ENCODE measurements at places on chromosomes 1 and 21.

DNA sequence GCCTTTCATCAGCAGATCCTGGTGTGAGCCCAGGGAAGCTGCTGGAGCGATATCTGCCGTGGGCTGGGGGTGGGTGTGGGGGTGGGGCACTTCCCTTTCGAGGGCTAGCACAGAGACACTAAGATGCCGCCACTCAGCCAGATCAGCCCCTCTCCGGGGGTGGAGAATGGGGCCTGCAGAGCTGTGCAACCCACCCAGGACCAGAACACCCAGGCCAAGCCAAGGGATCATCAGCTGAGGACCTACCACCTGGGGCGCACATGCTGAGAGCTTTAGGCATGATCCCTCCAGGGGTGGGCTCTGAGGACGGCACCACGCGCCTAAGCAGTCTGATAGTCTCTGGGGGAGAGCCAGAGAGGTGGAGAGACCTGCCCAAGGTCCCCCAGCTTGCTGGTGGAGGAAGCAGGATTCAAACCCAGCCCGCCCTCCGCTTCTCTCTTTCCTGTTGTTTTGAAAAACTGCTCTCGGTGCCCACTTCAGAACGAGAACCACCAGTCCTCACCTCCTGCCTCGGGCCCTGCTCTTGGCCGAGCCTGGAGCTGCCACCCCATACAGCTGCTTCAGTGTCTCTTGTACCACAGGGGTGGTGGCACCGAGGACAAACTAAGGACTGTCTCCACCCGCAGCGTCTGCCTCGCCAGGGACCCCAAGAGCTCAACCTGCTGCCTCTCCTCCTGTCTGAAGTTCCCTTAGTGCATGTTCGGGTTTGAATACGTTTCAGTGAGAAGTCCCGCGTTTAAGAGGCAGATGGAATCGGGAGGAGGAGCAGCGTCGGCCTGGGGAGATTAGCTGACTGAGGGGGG is 39.7 kb upstream of the RUNX3 start:
- DNase-seq = no peak

- no peak for DNase-seq
These were observed 11.0 kb upstream of the RHBG start for GRCh38 chr1:156357977-156358376.

GRCh38 chr1:7341145-7341905 is 429.8 kb upstream of the VAMP3 start:
- DNase-seq = peak; percentile 32

GRCh38 chr21:38671773-38672172 is 134.0 kb upstream of the ETS2 start:
- peak; percentile 32 for DNase-seq

DNA sequence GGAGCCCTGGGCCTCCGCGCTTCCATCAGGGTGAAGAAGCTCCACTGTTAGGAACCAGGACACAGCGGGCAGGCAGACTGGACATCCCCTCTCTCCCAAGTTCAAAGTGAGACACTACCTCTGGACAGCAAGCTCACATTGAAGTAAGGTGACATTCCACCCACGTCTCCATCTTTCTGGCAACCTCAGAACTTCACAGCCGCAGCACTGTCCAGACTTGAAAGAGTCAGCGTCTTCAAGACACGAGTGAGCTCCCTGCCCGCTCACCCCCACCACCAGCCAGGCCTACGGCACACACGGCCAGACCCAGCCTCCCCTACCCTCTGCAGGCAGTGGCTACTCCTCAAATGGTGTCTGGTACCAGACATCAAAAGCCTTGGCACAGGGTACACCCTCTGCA is 11.1 kb downstream of the WDR4 start:
- no peak for DNase-seq

DNA sequence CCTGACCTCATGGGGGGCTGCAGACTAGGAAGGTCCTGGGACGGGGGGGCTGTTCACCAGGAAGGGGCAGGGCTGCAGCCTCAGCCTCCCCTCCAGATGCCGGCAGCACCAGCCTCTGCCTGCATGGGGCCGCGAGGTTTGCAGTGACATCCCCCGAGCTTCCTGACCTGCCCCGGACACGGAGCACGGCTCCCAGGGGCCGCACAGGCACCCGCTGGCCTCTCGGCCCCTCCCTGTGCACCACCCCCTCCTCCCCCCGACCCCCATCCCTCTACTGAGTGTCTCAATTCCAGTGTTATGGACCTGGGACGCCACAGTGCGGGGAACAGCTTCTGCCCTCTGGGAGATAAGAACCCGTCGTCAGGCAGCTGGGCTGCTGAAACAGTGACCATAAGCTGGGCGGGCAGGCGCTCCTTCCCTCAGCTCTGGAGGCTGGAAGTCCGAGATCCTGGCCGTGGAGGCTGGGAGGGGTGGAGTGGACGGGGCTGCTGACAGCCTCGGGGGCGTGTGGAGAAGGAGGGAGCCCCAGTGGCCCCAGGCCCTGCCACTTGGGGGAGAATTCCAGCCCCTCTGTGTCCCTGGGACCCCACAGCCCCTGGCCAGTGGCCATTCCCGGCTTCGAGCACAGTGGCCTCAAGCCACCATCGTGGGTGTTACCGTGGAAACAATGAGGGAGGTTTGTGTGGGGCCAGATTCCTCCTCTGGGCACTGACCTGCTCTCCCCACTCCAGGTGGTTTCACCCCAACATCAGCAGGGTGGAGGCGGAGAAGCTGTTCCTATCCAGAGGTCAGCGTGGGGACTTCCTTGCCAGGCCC is 11.6 kb downstream of the RNF223 start:
- DNase-seq = no peak

DNA sequence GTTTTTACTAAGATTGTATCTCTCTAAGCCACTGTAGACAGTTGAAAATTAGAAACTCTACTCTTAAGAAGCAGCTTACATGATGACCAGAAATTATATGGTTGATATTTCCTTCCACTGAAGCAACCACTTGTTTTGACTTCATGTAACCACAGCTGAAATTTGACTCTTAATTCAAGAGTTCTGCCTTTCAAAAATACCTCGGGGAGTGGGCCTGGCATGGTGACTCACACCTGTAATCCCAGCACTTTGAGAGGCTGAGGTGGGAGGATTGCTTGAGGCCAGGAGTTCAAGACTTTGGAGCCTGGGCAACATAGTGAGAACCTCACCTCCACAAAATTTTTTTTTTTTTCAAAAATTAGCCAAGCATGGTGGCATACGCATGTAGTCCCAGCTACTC is 4.3 kb downstream of the AMPD1 start:
- DNase-seq = peak; percentile 10

- DNase-seq = no peak
These were observed 7.4 kb upstream of the KCNN3 start for GRCh38 chr1:154877370-154877974.

DNA sequence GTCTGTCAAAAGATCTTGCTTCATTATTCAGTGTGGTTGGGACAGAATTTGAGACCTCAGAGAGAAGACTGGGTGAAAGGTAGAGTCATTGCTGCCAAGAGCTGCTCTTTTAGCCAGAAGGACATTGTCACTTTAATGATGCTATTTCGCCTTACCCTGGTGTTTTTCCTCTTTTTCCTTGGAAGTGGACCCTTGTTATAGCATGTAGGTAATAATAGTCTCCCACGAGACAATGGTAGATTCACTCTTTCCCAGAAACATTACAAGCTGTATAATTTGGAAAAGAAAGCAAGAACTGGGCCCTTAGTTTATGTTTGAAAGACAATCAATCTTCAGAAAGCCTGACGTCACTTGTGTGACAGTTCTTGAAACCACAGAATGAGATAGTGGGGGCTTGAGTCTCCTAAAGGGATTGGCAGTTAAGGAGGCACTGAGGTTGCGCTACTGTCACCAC is 3.8 kb downstream of the SERTAD4 start:
- DNase-seq = peak; percentile 76

- peak; percentile 26 for DNase-seq
These were observed 15.7 kb upstream of the IGSF21 start for GRCh38 chr1:18091660-18092446.

- DNase-seq = no peak
These were observed 45.2 kb downstream of the AK4 start for GRCh38 chr1:65193129-65193695.

- peak; percentile 73 for DNase-seq
These were observed 975.7 kb upstream of the ADGRL4 start for GRCh38 chr1:79982211-79982610.

DNA sequence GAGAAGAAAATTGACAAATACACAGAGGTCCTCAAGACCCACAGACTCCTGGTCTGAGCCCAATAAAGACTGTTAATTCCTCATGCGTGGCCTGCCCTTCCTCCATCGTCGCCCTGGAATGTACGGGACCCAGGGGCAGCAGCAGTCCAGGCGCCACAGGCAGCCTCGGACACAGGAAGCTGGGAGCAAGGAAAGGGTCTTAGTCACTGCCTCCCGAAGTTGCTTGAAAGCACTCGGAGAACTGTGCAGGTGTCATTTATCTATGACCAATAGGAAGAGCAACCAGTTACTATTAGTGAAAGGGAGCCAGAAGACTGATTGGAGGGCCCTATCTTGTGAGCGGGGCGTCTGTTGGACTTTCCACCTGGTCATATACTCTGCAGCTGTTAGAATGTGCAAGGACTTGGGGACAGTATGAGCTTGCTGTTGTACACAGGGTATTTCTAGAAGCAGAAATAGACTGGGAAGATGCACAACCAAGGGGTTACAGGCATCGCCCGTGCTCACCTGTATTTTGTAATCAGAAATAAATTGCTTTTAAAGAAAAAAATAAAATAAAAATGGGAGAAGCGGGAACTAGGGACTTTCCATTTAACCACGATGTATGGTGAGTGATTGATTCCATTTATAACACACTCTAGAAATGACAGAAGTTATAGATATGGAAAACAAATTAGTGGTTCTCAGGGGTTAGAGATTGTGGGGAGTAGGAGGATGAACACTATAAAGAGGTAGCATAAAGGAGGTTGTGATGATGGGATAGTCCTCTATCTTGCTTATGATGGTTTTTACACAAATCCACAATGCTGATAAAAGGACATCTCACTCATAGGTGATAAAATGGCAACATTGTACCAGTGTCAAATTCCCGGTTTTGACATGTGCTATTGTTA is 244.7 kb downstream of the MRPL39 start:
- no peak for DNase-seq

GRCh38 chr1:74010206-74010605 is 187.8 kb downstream of the LRRIQ3 start:
- no peak for DNase-seq

DNA sequence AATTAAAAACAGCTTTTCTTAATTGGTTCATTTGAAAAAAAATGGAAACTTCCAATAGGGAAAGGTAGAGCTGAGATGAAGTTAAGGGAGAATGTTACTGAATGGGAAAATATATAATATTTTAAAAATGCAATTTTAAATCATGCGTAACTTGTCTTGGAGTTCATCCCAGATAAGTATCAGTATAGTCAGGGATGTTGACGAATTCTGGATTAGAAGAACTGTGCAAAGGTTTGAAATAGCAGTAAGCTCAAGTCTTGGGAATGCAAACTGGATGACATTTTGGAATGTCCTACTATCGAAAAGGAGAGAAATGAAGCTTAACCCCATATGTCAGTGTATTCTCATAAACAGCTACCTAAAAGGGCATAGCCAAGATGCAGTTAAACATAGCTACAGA is 4.0 kb upstream of the ST6GALNAC3 start:
- DNase-seq = no peak

GRCh38 chr1:16254263-16254928 is 17.4 kb upstream of the CPLANE2 start:
- no peak for DNase-seq

DNA sequence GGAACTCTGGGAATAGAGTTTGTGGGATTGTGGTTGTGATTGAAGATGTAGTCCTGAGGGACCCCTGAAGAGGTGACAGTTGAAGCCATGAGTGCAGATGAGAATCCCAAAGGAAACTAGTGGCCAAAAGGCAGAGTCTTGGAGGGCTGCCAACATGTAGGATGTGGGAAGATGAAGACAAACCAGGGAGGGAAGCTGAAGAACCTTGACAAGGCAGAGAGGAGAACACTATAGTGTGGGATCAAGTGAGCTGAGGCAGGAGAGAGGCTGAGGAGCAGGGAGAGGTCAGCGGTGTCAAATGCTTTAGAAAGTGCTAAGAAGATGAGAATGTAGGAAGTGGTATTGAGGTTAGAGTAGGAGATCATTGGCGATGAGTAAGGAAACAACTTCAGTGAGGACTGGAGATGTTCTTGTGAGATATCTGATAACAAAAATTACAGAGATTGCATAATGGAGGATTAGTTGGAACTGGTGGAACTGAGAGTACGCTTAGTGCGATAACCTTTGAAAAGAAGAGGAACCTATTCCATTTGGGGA is 88.5 kb upstream of the VCAM1 start:
- peak; percentile 89 for DNase-seq

GRCh38 chr21:33388188-33388587 is 15.0 kb upstream of the IFNGR2 start:
- no peak for DNase-seq

GRCh38 chr1:204996981-204997380 is 46.0 kb upstream of the CNTN2 start:
- no peak for DNase-seq

DNA sequence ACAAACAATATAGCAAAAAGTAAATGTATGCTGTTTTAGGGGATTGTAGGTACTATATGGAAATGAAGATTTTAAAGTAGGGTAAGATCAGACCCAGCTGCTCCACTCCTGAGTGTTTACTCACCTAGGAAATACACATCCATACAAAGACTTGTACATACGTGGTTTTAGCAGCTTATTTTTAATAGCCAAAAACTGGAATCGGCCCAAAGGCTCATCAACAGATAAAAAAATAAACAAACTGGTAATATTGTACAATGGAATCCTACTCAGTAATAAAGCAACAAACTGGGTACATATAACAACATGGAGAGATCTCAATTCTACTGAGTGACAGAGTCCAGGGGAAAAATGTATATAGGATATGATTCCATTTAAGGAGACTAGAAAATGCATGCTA is 179.2 kb upstream of the TMEM51 start:
- peak; percentile 15 for DNase-seq

DNA sequence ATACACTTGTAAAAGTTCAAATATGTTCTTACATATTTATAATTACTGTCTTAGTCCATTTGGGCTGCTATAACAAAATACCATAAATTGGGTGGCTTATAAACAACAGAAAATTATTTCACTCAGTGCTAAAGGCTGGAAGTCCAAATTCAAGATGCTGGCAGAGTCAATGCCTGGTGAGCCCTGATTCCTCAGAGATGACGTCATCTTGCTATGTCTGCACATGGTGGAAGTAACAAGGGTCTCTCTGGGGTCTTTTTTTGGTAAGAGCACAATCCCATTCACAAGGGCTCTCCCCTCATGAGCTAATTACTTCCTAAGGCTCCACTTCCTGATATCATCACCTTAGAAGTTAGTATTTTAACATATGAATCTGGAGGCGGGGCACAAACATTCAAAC is 108.0 kb upstream of the DUSP10 start:
- no peak for DNase-seq

DNA sequence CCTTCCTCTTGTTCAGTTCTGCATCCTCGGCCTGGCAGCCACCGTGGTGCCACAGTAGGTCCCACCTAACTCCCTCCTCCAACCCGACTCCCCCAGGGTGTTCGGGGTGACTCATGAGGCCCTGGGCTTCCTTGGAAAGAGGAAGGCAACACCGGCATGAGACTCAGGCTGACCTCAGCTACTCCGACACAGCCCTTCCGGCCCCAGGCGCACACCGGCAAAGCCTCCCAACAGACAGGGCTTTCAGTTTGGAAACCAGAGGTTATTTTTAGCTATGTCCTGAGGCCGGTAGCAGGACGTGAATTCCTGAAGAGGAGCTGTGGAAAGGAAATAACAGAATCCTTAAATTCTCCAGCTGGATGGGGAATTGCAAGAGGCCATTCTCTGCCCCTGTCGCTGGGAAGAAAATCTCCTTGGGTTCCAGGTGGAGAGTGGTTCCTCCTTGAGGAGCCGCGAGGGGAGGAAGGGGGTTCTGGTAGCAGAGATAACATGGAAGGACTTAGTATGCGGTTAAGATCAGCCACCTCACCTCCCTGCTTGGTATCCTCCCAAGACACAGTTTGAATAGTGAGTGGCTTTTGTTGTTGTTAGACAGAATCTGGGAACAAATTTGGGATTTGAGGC is 24.4 kb downstream of the PLXNA2 start:
- peak; percentile 75 for DNase-seq
